HT-29 (cell line): ENCODE measurements at places on chromosomes 2 and 18. TPM values are rescaled to one million over a fixed set of nuclear protein-coding genes. Genes with fewer than 3 reads are reported as not detected.

LIMS4 gene
- total RNA-seq = 0.81 and 1.8 TPM in 2 replicates

CYP27A1 gene
- 1.4 and 2.4 TPM in 2 replicates for total RNA-seq

AQP4 gene
- not detected in 2 replicates for total RNA-seq

DNA sequence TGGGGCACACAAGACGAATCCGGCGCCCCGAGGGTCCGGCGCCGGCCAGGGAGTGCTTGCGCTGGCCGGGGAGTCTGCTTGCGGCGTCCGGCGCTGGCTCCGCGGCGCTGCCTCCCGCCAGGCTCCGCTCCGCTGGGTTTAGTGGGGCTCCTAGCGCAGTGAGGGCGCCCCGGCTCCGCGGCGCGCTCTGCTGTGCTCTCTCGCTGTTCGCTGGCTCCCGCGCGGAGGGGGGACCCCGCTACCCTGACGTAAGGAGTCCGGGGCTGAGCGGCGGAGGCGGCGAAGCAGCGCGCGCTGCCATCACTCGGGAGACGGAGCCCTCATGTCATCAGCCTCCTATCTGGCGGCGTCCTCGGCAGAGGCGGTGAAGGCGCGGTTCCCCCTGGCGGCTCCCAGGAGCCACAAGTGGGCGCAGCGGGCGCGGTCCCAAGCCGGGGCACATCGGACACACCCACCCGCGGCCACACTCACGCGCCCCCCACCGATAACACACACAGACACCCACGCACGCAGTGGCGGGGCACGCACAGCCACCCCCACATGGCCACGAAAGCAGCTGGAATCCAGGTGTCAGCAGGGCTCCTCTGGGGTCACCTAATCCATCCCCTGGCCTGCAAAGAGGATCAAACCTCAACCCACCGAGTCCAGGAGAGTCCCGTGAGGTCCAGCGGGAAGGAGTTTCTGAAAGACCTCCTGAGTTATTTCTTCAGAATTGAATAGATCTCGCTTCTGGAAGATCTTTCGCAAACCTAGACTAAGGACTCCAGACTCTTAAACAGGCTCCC is at the start of gene C1QL2:
Gene C1QL2 (minus strand): TSS at position 189 of the 785 bp plus-strand sequence. CDS start 482 bp downstream, outside the sequence.
- DNase-seq = no peak

DNA sequence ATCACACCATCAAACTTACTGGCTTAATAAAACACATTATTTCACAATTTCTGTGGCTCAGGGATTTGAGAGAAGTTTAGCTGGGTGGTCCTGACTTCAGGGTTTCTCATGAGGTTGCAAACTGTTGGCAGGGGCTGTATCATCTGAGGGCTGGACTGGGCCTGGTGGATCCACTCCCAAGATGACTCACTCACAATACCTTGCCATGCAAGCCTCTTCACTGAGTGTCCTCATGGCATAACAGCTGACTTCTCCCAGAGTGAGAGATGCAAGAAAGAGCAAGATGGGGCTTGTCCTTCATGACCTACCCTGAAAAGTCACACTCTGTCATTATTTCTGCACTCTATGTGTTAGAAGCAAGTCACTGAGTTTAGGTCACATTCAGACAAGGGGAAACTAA is 73.8 kb downstream of the AQP4 start:
- no peak for DNase-seq

- no peak for DNase-seq
Observed at GRCh38 chr18:57086163-57086562, 60.7 kb upstream of the BOD1L2 start.
